ENCODE measurements at places on chromosomes 4 and X.

- DNase-seq, result no peak
Measured at GRCh38 chr4:14254252-14254651, 626.7 kb upstream of the BOD1L1 start.

- no peak for DNase-seq
Measured at GRCh38 chr4:3321295-3321889, 28.6 kb downstream of the RGS12 start.

GRCh38 chrX:10447564-10448214 lies 172.7 kb downstream of the MID1 start:
- peak; percentile 56 for DNase-seq

DNA sequence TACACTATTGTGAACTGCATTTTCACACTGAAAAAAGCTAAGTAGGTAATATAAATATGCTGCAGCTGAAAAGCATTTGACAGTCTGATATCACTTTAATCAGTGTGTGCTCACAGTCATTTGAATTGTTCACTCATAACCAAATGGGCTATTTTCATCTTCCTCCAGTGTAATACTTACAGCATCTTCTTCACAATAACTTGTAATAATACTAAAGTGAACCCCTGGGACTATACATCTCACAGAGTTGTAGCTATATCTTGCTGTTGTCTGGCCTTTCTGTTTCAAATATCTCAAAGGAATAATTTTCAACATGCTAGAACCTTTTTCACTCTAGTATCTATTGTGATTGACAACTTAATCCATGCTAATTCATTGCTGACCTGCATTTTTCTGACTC lies 66.8 kb upstream of the GALNTL6 start:
- no peak for DNase-seq

DNA sequence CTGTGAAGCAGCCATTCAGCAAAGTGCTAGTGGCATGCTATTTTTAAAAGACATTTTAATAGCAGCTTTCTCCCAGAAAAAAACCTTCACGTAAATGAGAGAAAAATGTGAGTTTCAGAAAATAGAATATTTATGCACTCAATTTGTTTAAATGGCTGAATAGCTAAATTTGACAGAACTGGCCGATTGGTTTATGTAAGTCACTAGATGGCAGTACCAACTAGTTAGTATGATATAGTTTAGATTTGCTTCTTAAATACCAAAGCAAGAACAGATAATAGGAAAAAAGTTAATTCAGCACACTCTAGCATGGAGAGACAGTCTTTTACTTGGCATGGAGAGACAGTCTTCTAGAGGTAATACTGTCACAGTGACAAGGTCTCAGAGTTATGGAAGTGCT lies 250.1 kb downstream of the SNCA start:
- no peak for DNase-seq

GRCh38 chrX:73647632-73648322 lies 84.8 kb downstream of the CHIC1 start:
- DNase-seq, result no peak

DNA sequence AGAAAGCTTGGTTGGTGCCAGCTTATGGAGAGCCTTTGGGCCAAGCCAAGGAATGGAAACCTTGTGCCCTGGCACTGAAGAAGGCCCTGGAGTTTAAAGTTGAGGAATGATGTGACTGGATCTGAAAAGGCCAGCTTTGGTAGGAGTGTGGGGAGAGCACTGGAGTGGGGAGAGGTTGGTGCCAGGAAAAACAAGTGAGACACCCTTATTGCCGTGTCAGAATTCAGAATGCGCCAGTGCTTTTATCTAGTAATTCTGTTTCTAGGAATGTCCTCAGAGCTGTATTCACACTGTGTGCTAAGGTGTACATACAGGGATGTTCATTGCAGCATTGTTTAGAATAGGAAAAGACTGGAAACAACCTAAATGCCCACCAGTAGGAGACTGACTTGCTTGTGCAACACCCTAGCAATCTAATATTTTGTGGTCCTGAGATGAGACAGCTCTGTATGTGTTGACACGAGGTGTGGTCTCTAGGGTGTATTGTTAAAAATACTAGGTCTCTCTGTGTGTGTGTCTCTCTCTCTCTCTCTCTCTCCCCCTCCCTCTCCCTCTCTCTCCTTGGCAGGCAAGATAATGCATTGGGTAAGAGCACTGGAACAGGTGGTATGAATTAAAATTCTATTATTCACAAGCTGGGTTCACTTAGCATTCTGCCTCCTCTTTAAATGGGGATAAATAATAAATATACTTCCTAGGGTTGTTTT lies 107.8 kb downstream of the GATB start:
- DNase-seq, result peak; percentile 79

GRCh38 chr4:168028970-168029597 lies 63.3 kb upstream of the ANXA10 start:
- peak; percentile 28 for DNase-seq

GRCh38 chr4:37388681-37389365 lies 144.3 kb downstream of the NWD2 start:
- DNase-seq, result no peak

DNA sequence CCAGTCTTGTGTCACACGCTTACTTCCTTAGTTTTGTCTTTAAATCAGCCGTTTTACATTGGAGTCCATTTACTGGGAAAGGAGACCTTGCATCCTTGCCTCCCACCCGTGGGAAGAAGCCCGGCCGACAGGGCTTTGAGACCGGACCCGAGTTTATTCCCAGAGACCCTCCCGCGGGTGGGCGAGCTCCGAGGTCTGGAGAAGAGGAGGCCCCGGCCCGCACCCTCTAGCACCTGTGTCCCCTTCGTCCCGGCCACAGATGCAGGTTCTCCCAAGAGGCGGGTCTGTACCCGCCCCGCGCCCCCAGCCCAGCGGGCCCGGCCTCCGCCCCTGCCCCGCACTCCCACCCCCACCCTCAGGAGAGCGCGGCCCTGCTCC lies 3.8 kb upstream of the SLC26A1 start:
- no peak for DNase-seq

- peak; percentile 73 for DNase-seq
Measured at GRCh38 chr4:5712517-5712916, 1.5 kb downstream of the EVC start.

- no peak for DNase-seq
Measured at GRCh38 chrX:11789809-11790208, 31.8 kb downstream of the MSL3 start.

GRCh38 chr4:40931238-40931637 lies 181.5 kb downstream of the NSUN7 start:
- no peak for DNase-seq

GRCh38 chr4:142282870-142283431 lies 563.1 kb downstream of the INPP4B start:
- DNase-seq, result no peak

GRCh38 chr4:125520258-125520990 lies 205.7 kb downstream of the FAT4 start:
- no peak for DNase-seq

DNA sequence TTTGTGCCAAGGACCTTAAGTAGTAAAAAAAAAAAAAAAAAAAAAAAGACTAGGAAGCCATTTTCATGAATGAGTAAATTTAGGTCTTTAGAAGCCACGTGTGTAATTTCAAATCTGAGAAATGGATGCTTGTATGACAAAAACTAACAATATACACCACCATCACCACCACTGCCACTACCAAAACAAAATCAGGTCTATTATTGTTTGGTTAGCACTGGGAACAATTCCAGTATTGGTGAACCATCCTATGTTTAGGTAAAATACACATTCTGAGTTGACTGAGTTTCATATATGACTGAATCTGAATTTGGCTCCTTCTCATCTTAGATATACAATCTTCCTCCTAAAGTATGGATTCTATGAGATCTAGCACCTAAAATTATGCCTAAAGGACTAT lies 8.8 kb upstream of the TMSB4X start:
- DNase-seq, result no peak

DNA sequence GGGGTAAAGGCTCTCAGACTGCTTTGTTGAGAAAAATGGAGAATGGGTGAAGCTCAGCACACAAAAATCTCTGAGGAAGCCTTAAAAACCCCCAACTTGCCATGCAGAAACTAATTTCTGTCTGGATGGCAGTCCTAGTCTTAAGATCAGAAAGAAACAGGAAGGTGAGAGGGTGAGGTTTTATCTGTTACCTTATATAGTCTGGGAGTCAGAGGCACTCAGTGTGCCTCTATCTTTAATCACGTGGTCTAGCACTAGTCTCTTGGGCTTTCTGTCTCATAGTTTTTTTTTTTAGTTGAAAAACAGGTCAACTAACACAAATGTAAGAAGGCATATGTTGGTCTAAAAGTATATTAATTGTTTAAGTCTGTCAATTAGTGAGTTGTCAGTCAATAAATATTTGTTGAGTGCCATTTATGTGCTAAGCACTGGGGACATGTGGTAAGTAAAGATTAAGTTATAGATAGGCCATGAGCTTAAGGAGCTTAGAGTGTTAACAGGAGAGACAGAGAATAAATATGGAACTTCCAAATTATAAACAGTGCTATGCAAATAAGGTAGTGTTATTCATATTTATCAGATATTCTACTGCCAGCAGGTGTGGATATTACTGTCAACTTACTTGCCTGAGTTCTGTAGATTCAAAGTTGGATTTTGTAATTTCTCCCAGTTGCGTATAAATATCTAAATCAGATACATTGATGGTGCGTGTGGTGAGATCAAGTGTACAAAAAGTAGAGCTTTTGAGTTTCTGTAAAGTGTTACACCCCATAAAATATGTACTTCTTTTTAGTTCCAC lies 7.0 kb downstream of the CYBB start:
- DNase-seq, result no peak

GRCh38 chr4:107349266-107349665 lies 313.2 kb upstream of the DKK2 start:
- DNase-seq, result peak; percentile 86

- no peak for DNase-seq
Measured at GRCh38 chrX:47166126-47166525, 21.1 kb downstream of the RBM10 start.

DNA sequence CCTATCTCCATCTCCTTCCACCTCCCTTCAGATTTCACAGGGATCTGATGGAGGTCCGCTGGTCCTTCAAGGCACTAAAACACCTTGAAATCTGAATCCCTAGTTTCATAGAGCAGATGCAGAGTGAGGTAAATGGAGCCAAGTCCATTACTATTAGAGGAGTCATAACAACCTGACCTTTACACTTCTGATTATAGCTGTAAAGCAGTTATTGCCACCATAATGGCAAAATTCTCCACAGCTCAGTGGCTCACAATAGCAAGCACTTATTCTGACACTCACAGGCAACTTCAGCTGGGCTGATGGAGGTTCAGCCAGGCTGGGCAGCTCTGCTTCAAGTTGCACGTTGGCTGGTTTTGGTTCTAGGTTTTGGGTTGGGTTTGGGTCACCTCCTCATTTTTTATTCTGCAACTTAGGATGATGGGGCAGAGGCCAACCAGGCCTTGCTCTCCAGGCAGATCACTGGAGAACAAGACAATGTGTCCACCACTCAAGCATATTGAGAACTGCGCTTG lies 51.4 kb upstream of the LRAT start:
- no peak for DNase-seq

- DNase-seq, result peak; percentile 44
Measured at GRCh38 chrX:119552508-119552907, 12.7 kb downstream of the STEEP1 start.

GRCh38 chr4:143099693-143100092 lies 85.0 kb upstream of the USP38 start:
- DNase-seq, result no peak

- no peak for DNase-seq
Measured at GRCh38 chr4:81675791-81676393, 204.2 kb upstream of the RASGEF1B start.

DNA sequence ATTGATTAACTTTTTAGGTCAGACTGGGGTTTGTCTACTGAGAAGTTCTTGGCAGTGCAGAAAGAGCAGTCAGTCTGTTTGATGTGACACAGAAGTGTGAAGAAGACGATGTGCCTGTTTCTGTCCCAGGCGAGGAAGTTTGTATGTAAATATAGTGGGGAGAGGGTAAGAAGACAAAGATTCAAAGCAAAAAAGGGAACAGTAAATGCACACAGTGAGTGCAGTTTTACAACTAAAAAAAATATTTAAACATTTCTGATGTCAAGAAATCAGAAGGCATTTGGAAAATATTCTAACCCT lies 264.9 kb downstream of the RAPGEF2 start:
- DNase-seq, result no peak

- no peak for DNase-seq
Measured at GRCh38 chrX:28273736-28274135, 292.5 kb upstream of the DCAF8L1 start.

- DNase-seq, result no peak
Measured at GRCh38 chr4:39230462-39230861, 48.1 kb downstream of the WDR19 start.

DNA sequence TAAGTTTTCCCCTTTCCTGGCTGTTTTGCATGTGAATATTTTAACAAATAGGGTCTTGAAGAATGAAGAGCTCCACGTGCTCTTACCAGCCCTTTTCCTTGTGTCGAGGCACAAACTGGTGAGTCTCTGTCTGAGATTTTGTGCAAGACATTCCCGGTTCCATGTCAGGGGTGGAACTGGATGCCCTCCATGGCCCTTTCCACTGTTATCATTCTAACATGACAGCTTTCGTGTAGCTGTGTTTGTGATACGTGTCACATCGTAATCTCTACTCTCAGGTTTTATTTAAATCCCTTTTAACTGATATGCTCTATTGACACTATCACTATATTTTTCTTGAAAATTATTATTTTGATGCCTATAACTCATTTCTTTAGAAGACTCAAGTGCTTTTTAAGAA lies 130.4 kb downstream of the SORBS2 start:
- DNase-seq, result no peak

GRCh38 chr4:167897116-167897515 lies 195.2 kb upstream of the ANXA10 start:
- DNase-seq, result peak; percentile 66

DNA sequence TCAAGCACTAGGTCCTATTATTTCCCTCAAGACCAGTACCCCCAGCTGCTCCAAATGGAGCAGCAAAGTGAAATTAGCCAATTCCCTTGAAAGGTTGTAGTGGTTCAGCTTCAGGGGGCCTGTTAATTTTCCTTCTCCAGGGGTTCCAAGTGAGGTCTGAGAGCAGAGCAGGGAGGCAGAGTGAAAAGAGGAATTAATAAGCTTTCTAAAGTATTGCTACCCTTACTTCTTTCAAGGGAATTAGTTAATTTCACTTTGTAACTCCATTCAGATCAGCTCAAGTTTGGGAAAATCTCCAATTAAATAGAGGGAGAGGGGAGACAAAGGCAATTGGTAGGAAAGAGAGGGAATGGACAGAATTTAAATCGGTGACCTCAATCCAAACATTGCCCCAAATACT lies 78.7 kb upstream of the SLC7A11 start:
- no peak for DNase-seq

GRCh38 chr4:187504974-187505797 lies 490.4 kb upstream of the ZFP42 start:
- no peak for DNase-seq

GRCh38 chrX:30612250-30612655 lies 34.7 kb upstream of the TASL start:
- DNase-seq, result no peak

DNA sequence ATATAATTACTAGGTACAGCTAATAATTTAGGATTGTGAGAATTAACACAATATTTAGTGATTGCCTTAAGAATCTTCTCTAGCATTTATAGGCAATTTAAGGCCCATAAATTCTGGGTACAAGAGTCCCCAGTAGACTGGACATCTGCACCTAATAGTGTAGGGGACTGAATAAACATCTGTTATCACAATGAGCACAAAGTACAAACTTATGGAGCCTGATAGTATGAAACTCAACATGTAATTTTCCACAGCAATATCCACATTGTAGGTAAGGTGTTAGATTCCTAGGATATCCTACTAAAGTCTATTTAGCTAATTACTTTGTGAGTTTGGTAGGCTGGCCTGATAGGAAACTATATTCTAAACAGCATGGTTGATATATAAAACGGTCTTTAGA lies 178.3 kb downstream of the FAM13A start:
- no peak for DNase-seq

GRCh38 chr4:114334884-114335330 lies 263.7 kb upstream of the UGT8 start:
- DNase-seq, result peak; percentile 77

- DNase-seq, result no peak
Measured at GRCh38 chr4:121950680-121951520, 960 bp downstream of the TRPC3 start.
